ENCODE measurements at places on chromosomes 13 and 19. TPM values are rescaled to one million over a fixed set of nuclear protein-coding genes. Genes with fewer than 3 reads are reported as not detected.

DNA sequence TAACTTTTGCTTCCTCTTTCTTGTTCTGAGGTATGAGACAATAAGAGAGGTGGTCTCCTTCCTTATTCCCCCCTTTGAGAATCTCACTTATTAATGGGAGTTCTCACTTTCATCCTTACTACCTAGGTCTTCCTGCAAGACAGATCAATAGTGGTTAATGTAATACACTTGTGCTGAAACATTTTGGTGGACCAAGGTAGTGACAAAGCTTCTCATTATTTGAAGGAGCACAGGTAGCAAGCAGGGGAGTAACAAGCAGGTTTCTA lies 17.9 kb downstream of the ZNF700 start:
- H3K4me3 ChIP-seq: no peak overlapping the region
- DNase-seq: no peak
- H3K27ac ChIP-seq: no peak overlapping the region
- peaks cover 78% of the 10 kb centered on the region for H3K36me3 ChIP-seq
- H3K4me1 ChIP-seq: no peaks in the 10 kb centered on the region

- H3K36me3 ChIP-seq: no peaks in the 10 kb centered on the region
- peak overlapping the region; percentile 94 for H3K27ac ChIP-seq
- H3K4me3 ChIP-seq: peak overlapping the region; percentile 81
- no peaks in the 10 kb centered on the region for H3K27me3 ChIP-seq
- DNase-seq: peak; percentile 84
- peaks cover 8% of the 10 kb centered on the region for H3K4me1 ChIP-seq
These were observed 103.2 kb downstream of the GADD45B start for GRCh38 chr19:2578901-2579677.

DNA sequence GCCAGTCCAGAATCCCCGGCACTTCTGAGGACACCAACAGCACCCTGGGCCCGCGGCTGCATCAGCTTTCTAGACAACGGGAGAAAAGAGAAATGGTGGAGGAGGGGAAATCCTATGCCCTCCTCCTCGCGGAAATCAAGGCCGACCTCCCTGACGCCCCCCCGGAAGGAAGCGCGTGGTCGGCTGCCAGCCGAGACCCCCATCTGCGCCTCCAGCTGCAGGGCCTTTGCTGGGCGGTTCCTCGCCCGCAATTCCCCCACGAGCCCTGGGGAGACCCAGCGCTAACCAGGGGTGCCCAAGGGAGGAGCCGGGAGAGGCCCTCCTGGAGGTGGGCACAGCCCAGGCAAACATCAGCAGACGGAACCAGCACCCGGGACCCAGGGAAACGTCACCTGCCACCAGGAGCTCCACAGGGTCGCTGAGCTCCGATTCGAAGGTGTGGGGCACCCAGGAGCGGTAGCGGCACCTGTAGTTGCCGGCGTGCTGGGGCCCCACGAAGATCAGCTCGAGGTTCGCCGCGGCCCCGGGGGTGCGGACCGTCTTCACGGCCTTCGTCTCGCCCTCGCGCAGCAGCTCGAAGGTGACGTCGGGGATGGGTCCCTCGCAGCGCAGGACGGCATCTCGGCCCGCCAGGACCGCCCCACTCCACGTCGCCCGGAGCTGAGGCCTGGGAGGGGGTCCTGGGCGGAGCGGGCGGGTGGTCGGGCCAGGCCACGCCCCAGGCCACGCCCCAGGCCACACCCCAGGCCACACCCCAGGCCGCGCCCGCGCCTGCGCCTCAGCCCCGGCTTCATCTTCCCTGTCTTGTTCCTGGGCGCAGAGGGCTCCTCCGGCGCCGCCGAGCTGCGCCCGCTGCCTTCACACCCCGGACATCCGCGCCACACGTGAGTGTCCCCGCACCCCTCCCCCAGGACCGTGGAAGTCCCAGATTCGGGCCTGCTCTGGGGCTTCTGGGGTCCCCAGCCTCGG lies 6.0 kb downstream of the A1BG start:
- DNase-seq: no peak
- H3K36me3 ChIP-seq: peaks cover 7% of the 10 kb centered on the region
- peak overlapping the region; percentile 93 for H3K4me3 ChIP-seq
- peaks cover 33% of the 10 kb centered on the region for H3K27me3 ChIP-seq

DNA sequence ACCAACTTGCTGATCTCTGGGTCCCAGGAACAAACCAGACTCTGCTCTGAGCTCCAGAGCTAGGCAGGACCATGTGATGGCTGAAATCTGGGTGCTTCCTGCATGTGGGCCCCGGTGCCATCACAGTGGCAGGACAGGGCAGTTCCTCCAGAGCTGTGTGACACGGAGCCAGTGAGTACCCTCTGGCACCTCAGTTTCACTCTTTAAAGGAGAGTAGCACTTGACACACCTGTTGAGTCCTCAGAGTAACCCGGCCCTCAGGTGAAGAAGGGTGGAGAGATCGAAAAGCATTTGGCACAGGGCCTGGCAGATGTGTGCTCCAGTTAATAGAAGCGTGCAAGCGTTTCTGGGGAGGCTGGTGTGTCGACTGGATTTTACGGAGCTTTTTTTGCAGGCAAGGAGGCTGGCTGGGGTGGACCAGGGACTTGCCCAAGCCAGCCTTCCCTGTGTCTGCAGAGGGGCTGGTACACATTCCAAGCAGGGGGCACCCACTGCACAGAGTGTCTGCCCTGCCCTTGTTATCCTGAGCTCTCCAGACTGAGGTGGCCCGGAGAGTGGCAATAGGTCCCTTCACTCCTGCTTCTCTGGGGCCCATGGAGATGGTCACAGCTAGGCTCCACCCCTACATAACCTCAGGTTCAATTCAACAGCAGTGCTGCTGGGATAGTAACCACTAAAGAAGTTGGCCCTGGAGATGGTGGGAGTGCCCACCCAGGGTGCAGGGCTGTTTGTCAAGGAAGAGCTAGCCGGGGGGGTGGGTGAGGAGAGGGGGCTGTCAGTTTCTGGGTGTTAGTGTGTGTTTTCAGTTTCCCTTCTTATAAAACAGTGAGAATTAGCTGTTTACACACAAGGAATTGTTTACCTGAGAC lies 8.3 kb downstream of the RPS19 start:
- peaks cover 3% of the 10 kb centered on the region for H3K27me3 ChIP-seq
- no peak for DNase-seq
- peaks cover 19% of the 10 kb centered on the region for H3K4me1 ChIP-seq
- H3K4me3 ChIP-seq: peak overlapping the region; percentile 64

DNA sequence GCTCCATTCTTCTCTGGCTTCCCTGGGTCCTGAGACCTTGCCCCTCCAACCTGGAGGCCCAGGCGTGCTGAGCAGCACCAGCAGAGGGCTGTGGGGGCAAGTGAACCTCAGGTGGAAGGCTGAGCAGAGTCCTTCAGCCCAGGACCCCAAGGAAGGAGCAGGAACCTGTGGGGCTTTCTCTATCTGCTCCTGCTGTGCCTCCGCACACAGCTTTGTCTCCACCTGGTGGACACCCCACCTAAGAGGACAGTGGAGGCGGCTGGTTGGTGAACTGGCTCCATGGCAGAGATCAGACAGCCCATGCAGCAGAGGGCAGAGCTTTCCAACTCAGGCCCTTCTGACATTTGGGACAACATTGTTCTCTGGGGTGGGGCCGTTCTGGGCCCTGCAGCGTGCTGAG lies 19.7 kb downstream of the ZFR2 start:
- H3K36me3 ChIP-seq: peaks cover 3% of the 10 kb centered on the region
- H3K4me3 ChIP-seq: no peak overlapping the region
- no peaks in the 10 kb centered on the region for H3K27me3 ChIP-seq
- no peaks in the 10 kb centered on the region for H3K4me1 ChIP-seq
- no peak overlapping the region for H3K27ac ChIP-seq

- no peak overlapping the region for H3K27ac ChIP-seq
- peaks cover 50% of the 10 kb centered on the region for H3K27me3 ChIP-seq
- H3K36me3 ChIP-seq: no peaks in the 10 kb centered on the region
- H3K4me3 ChIP-seq: no peak overlapping the region
- DNase-seq: no peak
These were observed 15.2 kb downstream of the ERFL start for GRCh38 chr19:41912899-41913537.

WDR88 gene
- total RNA-seq: 0.45 TPM

DNA sequence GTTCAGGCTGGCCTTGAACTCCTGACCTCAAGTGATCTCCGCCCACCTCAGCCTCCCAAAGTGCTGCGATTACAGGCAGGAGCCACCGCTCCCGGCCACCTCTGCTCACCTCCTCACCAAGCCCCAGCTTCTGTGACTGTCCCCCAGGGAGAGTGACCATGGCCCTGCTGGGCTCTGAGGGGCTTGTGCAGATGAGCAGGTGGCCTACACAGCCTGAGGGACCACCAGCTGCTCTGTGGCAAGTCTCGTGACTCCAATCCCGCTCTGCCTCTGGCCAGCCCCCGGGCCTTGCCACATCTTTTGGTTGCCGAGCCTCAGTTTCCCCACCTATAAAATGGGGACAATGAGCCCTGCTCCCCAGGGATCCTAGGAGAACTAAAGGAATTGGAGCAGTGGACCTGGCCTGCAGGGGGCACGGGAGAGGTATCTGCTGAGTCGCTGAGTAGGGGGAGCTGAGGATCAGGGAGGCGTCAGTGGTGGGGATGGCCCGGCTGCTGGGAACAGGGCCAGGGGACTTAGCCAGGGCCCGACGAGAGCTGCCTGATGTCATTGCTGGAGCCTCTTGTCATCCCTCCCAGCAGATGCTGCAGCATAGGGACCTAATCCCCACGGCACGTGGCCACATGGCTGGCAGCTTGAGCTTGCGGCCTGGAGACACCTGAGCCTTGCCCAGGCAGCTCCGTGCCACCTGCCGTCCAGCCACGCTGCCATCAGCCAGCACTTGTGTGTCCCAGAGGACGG lies 74.7 kb downstream of the GADD45B start:
- no peaks in the 10 kb centered on the region for H3K27me3 ChIP-seq
- no peak overlapping the region for H3K4me3 ChIP-seq
- H3K4me1 ChIP-seq: peaks cover 16% of the 10 kb centered on the region
- H3K27ac ChIP-seq: no peak overlapping the region
- no peaks in the 10 kb centered on the region for H3K36me3 ChIP-seq

DNA sequence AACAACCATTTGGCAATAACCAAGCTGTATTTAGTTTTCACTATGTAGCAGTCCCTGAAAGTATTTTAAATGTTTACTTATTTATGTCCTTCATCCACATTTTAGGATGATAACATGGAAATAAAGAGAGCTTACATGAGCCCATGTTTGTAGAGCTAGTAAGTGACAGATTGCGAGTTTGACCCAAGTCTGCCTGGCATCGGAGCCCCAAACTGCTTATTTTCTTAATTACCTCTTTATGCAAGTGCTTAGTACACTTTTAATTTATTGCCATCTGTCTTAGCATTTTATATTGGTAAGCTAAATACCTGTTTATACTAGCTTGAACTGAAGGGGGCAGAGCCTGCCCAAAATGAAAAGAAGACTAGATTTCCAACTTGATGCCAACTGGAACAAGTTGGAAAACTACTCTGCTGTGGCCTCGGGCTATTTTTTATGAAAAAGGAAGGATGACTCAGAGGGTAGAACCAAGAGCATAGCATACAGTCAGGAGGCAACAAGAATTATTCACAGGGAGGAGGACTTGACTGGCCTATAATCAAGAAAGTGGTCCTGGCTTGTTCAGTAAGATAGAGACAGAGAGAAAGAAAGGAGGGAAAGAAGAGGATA lies 150.2 kb downstream of the NDFIP2 start:
- no peaks in the 10 kb centered on the region for H3K27me3 ChIP-seq
- H3K4me1 ChIP-seq: peaks cover 5% of the 10 kb centered on the region
- no peak for DNase-seq
- no peak overlapping the region for H3K4me3 ChIP-seq

GRCh38 chr13:50884265-50884664 lies 25.3 kb upstream of the RNASEH2B start:
- H3K27ac ChIP-seq: no peak overlapping the region
- H3K27me3 ChIP-seq: no peaks in the 10 kb centered on the region
- no peaks in the 10 kb centered on the region for H3K36me3 ChIP-seq

ZGLP1 gene
- total RNA-seq: 5.5 TPM

GRCh38 chr19:35229601-35230000 lies 1.1 kb upstream of the FAM187B start:
- no peak overlapping the region for H3K27ac ChIP-seq
- H3K4me3 ChIP-seq: no peak overlapping the region
- no peaks in the 10 kb centered on the region for H3K27me3 ChIP-seq
- no peaks in the 10 kb centered on the region for H3K4me1 ChIP-seq
- DNase-seq: peak; percentile 48
- no peaks in the 10 kb centered on the region for H3K36me3 ChIP-seq

GRCh38 chr19:51027126-51027806 lies 850 bp upstream of the KLK11 start:
- peaks cover 38% of the 10 kb centered on the region for H3K27me3 ChIP-seq
- DNase-seq: no peak
- H3K36me3 ChIP-seq: peaks cover 3% of the 10 kb centered on the region
- peak overlapping the region; percentile 17 for H3K27ac ChIP-seq
- H3K4me1 ChIP-seq: no peaks in the 10 kb centered on the region

DNA sequence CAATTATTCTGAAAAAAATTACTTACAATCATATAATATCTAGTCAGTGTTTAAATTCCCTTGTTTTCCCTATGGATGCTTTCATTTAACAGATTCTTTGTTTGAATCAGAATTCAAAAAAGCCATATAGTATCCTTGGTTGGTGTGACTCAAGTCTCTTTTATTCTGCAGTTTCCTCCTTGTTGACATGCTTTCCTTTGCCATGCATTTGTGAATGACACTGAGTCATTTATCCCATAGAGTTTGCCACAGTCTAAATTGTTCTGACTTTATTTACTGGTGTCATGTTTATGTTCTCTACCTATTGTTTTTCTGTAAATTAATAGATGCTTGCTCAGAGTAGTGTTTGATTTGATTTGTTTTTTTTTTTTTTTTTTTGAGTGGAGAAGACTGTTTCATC lies 893.8 kb upstream of the SLC10A2 start:
- no peak overlapping the region for H3K27ac ChIP-seq
- DNase-seq: no peak
- H3K4me1 ChIP-seq: peaks cover 5% of the 10 kb centered on the region

MAMSTR gene
- 2.0 TPM for total RNA-seq

DNA sequence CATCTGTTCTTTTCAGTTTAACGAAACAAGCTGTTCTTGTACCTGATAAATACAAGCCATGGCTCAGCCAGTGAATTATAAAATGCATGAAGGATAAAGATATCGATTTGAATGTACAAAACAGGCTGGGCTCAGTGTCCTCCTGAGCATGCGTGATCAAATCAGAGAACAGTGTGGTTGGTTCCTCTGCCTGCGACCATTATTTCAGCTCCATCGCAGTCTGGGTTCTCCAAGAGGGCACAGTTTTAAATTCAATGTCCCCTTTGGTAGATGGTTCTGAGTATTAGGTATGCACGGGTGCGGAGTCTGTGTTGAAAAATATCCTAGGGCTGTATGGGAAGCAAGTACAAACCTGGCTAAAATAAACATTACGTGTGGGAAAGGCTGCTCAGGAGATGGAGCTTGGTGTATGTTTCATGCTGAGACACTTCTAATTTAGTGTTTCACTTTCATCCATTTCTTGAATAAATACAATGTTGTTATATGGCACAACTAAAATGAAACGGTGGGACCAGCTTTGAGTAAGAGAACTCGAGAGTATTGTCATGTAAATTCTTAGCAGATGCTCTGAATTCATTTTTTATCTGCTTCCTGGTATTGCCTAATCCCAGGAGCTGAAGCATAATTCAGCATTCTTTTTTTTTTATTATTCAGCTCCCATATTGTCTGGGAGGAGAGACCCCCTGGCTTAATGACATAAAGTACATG lies 458.7 kb downstream of the MYO16 start:
- no peak for DNase-seq
- no peaks in the 10 kb centered on the region for H3K36me3 ChIP-seq
- no peaks in the 10 kb centered on the region for H3K4me1 ChIP-seq

MEX3D gene
- total RNA-seq: 82.0 TPM

GRCh38 chr13:49517461-49517860 lies 21.7 kb downstream of the PHF11 start:
- H3K4me1 ChIP-seq: peaks cover 4% of the 10 kb centered on the region
- H3K27me3 ChIP-seq: no peaks in the 10 kb centered on the region
- DNase-seq: no peak
- no peak overlapping the region for H3K27ac ChIP-seq
- H3K4me3 ChIP-seq: no peak overlapping the region

Measured in type B pancreatic cell (in vitro differentiated cells).